Inflammatory macrophage treated with lipopolysaccharide for 4 hours (primary cell): ENCODE measurements at places on chromosomes 5 and 9.

- DNase-seq: no peak
Observed at GRCh38 chr9:17824191-17824590, 245.3 kb downstream of the SH3GL2 start.

- no peak for DNase-seq
Observed at GRCh38 chr5:116559673-116560164, 14.9 kb downstream of the SEMA6A start.

DNA sequence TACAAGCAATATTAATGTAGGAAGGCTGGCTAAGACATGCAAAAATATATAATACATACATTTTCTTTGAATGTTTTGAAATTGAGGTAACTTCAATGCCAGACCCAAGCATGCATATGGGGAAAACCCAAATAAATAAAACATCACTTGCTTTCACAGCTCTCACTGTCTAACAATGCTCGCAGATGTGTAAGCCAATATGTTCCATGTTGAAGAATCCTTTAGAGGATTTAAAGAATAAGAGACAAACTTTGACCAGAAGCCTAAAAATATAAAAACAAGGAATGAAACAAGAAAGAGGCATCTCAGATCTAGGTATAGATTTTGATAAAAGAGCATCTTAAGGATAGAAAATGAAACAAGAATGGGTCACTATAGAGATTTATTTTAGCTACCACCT lies 354.2 kb downstream of the CDH10 start:
- DNase-seq: no peak

DNA sequence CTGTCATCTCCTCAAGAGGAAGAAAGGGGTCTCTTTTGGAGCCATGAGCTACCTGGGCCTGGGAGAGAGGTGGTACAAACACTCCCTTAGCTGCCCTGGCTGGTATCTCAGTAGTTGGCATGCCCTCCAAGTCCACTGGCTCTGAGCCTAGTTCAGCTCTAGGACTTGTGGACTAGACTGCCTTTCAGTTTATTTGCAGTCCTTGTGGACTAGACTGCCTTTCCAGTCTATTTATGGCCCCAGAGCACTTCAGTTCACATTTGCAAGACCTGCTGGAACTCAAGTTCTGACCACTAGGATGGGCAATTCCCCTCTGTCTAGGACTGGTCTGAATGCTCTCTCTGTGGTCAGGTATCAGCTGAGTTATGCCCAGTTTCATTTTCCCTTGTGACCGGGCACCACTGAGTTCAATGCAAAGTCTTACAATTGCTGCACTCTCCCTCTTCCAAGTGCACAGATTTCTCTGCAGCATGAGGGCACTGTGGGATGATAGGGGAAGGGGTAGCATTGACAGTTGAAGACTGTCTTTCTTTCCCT lies 1019.0 kb downstream of the TAF11L14 start:
- no peak for DNase-seq

DNA sequence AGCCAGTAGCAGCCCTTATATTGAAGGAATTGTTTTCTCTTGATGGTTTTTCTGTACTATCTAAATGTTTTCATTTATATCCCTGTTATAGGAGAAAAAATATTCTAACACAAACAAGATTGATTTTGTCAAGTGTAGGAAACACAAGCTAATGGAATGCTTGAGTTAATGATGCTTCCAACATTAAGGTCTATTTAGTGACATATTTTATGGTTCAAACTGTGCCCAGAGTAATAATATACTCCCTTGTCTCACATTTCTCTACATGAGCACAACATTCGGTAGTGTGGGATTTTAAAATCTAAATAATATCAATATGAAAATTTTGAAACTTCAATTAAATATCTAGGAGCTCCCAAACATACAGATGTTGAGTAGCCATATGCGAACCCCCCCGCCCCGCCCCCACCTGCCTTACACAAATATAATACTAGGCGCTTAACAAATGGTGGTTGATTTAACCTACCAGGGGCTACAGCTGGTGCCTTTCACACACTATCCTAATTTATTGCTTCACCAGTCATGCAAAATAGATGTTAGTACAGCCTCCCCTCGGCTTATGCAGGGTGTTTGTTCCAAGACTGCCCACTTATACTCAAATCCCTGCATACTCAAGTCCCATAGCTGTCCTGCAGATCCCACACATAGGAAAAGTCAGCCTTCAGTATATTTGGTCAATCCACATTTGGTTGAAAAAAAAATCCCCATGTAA lies 124.1 kb upstream of the ACO1 start:
- no peak for DNase-seq

- DNase-seq: no peak
Observed at GRCh38 chr9:131465401-131465800, 37.3 kb upstream of the POMT1 start.

DNA sequence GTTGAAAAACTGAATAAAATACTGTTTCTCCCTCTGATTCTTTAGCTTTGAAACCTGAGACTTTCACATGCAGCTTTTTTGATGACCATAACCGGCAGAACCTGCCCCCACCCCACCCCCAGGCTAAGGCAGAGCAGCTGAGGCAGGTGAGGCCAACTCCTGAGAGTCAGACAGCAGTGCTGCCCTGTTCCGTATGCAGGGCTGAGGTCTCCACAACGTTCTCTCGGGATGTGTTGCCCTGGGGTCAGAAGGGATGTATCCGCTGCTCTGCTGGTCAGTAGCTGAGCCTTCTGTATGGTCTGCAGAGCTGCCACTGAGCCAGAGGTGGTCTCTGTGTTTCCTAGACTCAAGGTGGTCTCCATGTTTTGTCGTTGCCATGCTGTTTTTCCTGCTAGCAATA lies 190.5 kb downstream of the AOPEP start:
- no peak for DNase-seq

GRCh38 chr5:106397700-106398099 lies 1273.0 kb downstream of the EFNA5 start:
- DNase-seq: no peak

DNA sequence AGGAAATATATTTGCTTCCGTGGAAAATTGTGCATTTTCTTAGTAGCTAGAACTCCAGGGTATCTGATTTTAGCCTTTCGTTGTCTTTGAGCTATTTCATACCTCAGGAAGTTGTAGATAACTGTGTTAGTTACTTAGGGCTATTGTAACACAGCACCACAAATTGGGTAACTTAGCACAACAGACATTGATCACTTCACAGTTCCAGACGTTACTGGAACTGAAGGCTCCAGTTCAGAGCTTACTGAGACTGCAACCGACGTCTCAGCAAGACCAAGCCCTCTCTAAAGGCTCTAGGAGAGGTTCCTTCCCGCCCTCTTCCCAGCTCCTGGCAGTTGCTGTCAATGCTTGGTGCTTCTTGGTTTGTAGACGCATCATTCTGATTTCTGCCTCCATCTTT lies 17.7 kb upstream of the ANKRD33B start:
- DNase-seq: no peak

- no peak for DNase-seq
Observed at GRCh38 chr9:97313243-97313642, 5.8 kb downstream of the CCDC180 start.

DNA sequence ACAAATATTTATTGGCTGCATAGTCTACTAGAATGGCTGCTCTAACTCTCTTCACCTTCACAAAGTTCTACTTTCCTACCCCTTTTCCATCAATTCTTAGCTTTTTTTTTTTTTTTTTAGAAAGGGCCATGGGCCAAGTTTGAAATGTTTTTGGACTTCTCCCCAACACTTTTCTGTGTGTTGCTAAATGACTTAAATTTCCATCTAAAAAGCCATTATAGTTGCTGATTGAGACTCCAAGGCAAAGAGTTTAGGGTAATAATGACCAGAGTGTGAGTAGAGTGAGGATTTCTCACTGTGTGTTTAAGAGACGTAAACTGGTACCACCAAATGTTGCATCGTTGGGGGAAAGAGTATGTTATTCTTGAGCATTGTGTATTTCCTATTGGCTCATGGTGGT lies 24.4 kb downstream of the TNC start:
- no peak for DNase-seq

- DNase-seq: no peak
Observed at GRCh38 chr9:14262827-14263226, 51.1 kb downstream of the NFIB start.

- DNase-seq: no peak
Observed at GRCh38 chr5:24363789-24364481, 280.8 kb downstream of the CDH10 start.
